ENCODE measurements at places on chromosomes 3 and 15.
A peak's percentile ranks its signal among the peaks of the same experiment; 100 is the strongest.

DNA sequence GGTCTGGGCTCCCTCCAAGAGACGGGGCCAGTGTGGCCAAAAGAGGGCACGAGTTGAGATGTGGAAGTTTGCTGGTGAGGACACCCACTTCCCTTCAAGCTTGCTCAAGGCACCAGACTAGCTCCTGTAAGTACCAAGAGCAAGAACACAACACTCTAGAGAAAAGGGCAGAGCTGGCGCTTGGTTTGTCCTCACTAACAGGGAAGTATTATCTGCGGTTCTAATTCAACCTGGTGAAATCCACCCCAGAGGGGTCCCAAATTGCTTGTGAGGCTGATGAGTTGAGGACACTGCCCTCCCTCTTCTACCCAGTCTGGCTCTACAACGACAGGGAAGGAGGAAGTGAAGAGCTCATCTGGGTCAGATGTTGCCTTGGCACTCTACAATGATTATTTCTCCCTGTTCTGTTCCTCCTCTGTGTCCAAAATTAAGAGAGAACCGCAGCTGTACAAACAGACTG, 16.9 kb upstream of the FSIP1 start:
- DNase-seq: no peak

- DNase-seq: no peak
These were observed 7.3 kb downstream of the ABHD2 start for GRCh38 chr15:89095556-89095955.

GRCh38 chr3:193809106-193809505, 216.1 kb downstream of the OPA1 start:
- DNase-seq: peak; percentile 38

DNA sequence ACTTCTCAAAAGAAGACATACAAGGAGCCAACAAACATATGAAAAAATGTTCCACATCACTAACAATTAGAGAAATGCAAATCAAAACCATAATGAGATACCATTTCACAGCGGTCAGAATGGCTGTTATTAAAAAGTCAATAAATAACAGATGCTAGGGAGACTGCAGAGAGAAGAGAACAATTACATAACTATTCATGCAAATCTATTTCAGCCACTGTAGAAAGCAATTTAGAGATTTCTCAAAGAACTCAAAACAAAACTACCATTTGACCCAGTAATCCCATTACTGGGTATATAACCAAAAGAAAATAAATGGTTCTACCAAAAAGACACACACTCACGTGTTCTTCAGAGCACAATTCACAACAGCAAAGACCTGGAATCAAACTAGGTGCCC, 116.3 kb downstream of the VPS13C start:
- DNase-seq: no peak

DNA sequence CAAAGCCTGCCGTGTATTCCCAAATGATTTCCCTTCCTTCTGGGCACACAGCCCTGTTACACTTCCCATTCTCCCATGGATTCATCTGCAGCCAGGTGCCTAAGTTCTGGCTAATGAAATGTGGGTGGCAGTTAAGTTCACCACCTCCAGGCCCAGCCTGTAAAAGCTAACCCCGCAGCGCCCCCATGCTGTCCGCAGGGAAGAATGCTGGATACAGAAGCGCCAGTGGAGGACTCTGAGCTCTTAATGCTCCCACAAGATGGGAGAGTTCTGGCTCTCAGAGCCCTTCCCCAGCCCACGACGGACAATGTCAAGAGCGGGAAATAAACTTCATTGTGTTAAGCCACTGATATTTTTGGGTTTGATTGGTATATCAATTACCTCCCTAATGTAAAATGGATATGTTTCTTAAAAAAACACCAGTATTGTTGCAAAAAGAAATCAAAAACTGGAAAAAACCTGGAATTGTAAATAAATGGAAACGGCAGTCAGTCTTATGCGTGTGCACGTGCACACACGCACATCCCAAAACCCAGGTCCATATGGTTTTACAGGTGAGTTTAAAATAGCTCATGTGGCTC, 37.7 kb upstream of the FGD5 start:
- peak; percentile 73 for DNase-seq

GRCh38 chr3:97674461-97674860, 90.1 kb upstream of the ARL6 start:
- no peak for DNase-seq

DNA sequence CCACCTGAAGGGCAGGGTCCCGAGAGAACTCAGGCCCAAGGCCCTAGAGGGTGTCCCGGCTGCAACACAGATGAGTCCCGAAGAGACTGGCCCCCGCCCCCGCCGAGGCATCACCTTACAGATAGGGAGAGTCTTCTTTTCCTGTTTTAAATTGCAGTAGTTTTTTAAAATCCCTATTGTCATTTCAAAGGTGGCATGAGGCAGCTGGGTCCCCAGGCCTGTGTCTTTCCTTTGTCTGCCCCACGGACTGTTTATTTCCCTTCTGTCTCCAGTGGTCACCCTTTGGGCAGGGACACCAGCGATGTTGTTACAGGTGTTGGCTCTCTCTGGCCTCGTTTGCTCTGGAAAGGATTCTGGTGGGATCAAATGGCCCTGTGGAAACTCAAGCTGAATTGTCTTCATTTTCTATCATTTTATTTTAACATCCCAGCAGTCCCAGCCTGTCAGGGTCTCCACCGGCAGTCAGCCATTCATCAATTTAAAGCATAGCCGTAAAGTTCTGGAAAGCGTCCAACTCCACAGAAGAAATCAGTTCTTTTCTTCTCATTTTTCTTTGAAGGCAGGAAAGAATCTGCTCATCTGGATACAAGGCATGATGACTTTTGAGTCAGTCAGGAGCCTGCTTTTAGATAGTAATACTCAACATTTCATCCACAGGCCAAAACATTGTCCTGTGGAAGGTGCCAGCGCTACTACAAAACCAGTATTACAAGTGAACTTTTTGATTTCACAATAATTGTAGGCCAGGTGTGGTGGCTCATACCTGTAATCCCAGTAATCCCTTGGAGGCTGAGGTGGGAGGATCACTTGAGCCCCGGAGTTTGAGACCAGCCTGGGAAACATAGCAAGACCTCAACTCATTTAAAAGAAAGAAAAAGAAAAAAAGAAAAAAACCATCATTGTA, 96.2 kb downstream of the HES1 start:
- DNase-seq: peak; percentile 60

- no peak for DNase-seq
These were observed 463.1 kb downstream of the TBL1XR1 start for GRCh38 chr3:176734146-176734545.

DNA sequence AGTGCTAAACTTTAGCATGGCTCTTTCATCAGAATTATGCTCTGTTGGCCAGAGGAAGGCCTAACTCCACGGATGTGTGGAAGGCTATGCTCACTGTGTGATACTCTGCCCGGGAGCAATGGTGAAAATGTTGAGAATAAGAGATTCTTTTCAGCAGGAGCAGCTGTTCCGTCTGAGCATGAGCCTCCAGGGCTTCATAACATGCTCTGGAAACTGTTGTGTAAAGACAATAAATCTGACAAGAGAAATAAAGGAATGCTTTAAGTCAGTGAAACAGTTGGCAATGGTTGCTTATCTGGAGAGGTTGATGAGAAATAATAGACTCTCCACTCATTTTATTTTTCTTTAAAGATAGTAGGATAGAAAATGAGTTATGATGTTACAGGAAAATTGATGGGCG, 269.8 kb downstream of the DIPK2A start:
- DNase-seq: peak; percentile 86

GRCh38 chr15:28178290-28178689, 79.2 kb upstream of the OCA2 start:
- no peak for DNase-seq

DNA sequence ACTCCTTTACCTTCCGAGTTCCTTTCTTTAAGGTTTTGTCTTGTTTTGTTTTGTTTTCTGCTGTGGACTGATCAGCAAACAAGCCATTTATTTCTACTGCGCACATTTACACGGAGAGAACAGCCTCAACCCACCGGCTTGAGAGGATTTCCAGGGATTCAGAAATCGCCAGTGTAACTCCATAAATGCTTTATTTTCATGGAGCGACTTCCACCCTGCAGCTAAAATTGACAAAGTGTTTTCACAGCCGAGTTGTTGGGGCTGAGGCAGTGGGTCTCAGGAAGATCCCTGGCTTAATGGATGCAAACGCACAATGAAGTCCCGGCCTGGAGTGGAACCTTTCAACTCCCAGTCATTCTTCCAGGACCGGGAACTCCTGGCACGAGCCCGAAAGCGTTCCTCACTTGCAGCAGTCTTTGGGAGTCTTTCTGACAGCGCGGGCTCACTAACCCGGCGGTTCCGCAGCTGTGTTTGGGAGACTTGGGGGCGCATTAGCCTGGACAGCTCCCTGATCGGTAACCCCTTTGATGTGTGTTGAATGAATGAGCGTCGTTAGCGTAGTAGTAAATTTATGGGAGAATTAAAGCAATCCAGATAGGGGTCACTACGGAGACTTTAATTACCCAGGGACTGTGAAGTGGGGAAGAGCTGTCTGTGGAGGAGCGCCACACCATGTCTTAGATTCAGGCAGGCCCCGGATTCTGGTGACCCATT, 785 bp upstream of the MYRIP start:
- peak; percentile 73 for DNase-seq

GRCh38 chr15:101158166-101159095, 93.4 kb downstream of the CHSY1 start:
- DNase-seq: no peak

GRCh38 chr15:52181938-52182780, 9.0 kb downstream of the GNB5 start:
- DNase-seq: no peak
